ENCODE measurements at places on chromosomes 6 and 20. TPM values are rescaled to one million over a fixed set of nuclear protein-coding genes. Genes with fewer than 3 reads are reported as not detected.

Gene LY6G6C
- not detected for total RNA-seq

Gene SS18L1
- total RNA-seq: 6.8 TPM

Gene FOXF2
- total RNA-seq: not detected

Gene SPATA25
- total RNA-seq: 0.44 TPM

Gene RSPO4
- not detected for total RNA-seq

Gene MMS22L
- 6.1 TPM for total RNA-seq

Gene TMC2
- not detected for total RNA-seq

Gene TMEM170B
- total RNA-seq: 2.0 TPM

Gene ULBP2
- total RNA-seq: 0.79 TPM

Gene TSHZ2
- total RNA-seq: 4.0 TPM

Gene HLA-DQA1
- not detected for total RNA-seq

Gene TRIM10
- total RNA-seq: under 0.01 TPM

Gene STXBP5
- 13.3 TPM for total RNA-seq

Gene PRSS35
- total RNA-seq: not detected

Gene OXT
- total RNA-seq: not detected

Gene F13A1
- not detected for total RNA-seq

Gene MYCT1
- 256 TPM for total RNA-seq

Gene CFB
- 0.60 TPM for total RNA-seq

Gene APOM
- 0.40 TPM for total RNA-seq

Gene ADGRF1
- total RNA-seq: not detected

Gene VSTM2L
- under 0.01 TPM for total RNA-seq

Gene C6orf141
- 61.3 TPM for total RNA-seq

Gene DDRGK1
- 44.0 TPM for total RNA-seq

Gene COMMD7
- total RNA-seq: 21.0 TPM

Gene CDYL
- total RNA-seq: 27.8 TPM

Gene FAM162B
- total RNA-seq: 5.2 TPM

Gene NHLRC1
- total RNA-seq: 0.65 TPM

Gene PCSK2
- total RNA-seq: not detected

Gene CD24
- total RNA-seq: under 0.01 TPM

Data from lung microvascular endothelial cell (primary cell).